OCI-M1 (cell line): ENCODE measurements at places on chromosomes 3 and 15.
A peak's percentile ranks its signal among the peaks of the same experiment; 100 is the strongest.

GRCh38 chr3:186955898-186956696 lies 25.8 kb downstream of the ST6GAL1 start:
- peak; percentile 14 for DNase-seq

DNA sequence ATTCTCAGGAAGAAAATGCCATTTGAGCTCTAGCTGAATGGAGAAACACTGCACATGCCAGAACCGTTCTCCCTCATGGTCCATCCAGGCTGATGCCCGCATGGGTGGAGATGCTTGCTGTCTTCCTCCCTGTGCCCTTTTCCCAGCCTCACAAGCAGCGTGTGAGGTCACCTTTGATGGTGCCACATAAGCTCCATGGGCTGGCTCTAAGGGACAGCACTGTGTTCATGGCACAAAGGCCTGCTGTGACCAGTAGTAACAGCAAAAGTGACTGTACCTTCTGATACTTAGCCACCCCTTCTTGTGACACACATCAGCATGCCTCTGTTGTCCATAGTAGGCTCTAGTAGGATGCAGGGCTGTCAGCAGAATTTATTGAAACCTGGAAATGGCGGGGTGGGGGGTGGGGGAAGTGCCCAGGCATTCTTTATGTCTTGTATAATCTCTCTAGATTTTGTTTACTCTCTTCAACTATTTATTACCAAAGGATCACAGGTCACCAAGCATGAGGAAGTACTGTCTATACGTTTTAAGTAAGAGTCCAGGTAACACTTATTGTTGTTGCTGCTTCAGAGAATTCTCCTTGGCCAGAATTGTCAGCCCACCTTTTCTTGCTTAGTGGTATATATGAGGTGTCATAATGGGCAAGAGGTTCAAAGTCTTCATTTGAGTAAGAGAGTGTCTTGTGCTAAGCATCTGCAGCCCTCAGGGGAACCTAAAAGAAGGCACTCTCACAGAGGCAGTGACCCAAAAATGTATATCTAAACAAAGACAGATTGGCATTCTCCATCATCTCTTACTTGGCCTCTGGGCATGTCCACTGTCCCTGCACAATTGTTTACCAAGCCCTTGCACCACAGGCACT lies 56.5 kb downstream of the RAB7A start:
- no peak for DNase-seq

GRCh38 chr3:105791919-105792786 lies 76.7 kb downstream of the CBLB start:
- DNase-seq, result peak; percentile 33

DNA sequence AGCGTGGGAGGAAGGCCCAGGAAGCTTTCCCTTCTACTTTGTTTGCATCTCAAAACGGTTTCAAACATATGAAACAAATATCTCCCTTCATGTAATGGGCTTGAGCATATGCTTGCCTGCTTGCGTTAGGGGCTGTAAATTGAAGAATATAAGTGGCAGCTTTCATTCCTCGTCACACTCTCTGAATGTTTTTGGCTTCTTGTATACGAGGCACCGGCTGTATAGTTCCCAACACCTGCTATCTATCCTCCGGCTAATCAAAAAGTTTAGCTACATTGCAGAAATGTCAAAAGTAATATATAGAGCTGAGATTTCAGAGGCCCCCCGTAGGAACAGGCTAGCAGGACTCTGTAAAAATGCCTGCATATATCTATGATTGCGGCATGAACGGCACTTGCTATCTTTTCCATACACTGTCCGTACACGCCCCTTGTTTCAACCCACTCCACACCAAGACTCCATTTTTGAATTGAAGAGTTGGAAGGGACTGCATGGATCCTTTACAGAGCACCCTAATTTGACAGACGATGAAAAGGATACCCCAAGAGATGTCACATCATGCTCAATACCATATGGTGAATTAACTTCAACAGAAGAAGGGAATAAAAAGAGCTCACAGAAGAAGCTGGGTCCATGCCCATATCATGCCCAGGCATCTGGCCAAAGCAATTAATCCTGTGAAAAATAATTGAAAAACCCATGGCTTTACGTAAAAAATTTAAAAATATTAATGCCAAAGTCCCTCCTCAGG lies 2.5 kb downstream of the MASP1 start:
- DNase-seq, result no peak

DNA sequence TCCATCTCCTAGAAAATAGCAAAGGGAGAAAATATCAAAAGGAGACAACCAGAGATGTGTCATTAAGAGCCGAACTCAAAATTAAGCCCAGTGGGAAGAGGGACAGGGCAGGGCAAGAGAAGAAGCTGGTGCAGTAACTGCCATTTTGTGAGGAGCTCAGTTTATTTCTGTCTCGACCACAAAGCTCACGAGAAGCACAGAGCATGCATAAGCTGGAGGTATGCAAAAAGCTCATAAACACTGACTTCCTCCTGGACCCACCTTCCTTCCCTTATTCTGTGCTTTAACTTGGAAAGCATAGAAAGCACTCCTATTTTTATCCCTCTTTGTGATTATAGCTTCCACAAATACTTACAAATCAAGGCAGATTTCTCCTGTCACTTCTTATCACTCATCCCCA lies 81.3 kb downstream of the DGKG start:
- DNase-seq, result no peak

- DNase-seq, result no peak
Observed at GRCh38 chr3:133452641-133453319, 52.9 kb downstream of the BFSP2 start.

- DNase-seq, result peak; percentile 41
Observed at GRCh38 chr15:95690631-95691340, 639.7 kb upstream of the NR2F2 start.

DNA sequence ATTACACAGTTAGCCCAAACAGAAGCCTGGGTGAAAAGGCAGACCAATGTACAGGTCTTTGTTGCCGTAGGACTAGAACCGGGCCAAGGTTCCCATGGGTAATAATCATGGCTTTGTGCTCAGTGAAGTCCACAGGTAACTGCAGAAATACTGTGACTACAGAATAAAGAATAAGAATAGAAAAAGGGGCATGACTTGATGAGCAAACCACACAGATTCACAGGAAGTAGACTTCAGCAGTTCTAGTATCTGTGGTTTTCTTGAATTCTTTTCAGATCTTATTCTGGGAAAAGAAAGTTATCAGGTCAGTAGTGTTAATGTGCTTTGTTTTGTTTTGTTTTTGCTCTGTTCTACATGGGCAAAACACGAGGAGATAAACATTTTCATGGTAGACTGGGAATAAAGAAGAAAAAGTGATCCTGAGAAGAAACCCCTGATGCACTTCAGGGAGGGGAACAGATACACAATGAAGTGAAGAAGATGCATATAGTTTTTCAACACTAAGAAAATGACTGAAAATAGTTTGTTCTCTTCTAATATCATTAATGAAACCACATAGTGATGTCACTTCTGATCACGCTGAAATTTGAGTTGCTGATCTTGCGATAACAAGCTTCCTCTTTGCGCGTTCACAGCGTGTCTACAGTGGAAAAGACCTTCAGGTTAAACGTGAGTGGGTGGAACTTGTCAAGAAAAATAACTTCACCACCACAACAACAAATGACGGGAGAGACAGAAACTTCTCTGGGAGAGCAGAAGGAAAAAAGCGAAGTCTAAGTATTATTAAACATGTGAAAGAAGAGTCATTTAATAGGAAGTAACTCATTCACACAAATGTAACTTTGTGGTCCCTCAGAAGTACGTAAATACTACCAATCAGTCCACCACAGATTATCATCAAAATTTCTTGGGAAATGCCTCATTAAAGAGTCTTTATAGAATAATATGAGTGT lies 315.8 kb upstream of the SATB1 start:
- DNase-seq, result peak; percentile 51

GRCh38 chr15:66580643-66581042 lies 14.8 kb upstream of the LCTL start:
- no peak for DNase-seq

DNA sequence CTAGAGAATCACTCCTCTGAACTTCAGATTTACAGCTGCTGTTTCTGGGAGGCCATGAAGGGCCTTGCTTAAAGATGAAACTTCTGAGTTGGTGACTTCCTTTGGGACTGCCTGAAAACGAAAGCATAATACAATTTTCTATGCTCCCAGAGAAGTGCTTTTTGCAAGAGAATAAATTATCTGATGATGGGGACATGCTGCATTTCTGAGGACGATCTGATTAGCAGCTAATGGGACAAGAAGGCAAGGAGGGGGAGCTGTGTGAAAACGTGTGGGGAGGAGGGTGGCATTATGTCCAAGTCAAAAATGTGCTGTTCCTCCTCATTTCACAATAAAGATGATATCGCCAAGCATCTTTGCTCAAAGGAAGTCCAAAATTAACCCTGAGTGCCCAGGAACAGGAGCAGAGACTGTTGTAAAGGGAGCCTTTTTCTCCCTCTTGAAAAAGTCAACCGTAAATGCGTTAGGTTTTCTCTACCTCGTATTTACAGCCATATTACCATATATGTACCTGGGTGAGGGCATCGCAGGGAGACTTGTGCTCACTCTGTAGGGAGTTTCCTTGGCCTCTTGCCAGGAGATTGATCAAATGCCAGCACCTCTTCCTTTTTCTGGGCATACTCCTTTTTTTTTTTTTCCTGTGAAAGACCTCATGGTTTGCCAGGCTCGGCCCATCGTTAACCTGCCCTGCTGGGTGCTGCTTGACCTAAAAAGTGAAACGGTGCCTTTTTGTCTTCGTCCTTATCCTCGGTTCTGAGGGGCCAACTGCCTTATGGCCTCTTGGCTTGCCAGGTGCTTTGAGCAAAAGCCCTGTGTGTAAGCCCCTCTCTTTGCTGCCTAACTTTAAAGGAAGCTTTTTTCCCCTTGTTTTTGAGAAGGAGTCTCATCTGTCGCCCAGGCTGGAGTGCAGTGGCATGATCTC lies 11.5 kb downstream of the ITPR1 start:
- DNase-seq, result peak; percentile 94

DNA sequence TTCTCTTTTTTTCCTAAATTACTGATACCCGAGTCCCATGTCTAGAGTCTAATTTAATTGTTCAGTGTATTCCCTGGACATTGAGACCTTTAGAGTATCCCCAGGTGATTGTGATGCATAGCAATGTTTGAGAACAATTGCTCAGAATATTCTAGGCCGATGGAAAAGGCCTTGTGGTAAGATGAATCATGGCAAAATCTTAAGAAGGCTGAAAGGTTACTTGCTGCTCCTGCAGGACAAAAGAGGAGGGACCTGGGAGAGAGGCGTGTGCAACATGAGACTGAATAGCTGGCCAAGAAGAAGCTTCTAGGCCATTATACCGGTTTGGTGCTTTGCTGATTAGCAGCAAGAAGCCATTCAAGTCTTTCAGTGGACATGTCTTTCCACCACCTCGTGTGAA lies 256.6 kb downstream of the ROBO2 start:
- peak; percentile 19 for DNase-seq

- DNase-seq, result no peak
Observed at GRCh38 chr3:11167590-11167989, 13.3 kb downstream of the HRH1 start.

DNA sequence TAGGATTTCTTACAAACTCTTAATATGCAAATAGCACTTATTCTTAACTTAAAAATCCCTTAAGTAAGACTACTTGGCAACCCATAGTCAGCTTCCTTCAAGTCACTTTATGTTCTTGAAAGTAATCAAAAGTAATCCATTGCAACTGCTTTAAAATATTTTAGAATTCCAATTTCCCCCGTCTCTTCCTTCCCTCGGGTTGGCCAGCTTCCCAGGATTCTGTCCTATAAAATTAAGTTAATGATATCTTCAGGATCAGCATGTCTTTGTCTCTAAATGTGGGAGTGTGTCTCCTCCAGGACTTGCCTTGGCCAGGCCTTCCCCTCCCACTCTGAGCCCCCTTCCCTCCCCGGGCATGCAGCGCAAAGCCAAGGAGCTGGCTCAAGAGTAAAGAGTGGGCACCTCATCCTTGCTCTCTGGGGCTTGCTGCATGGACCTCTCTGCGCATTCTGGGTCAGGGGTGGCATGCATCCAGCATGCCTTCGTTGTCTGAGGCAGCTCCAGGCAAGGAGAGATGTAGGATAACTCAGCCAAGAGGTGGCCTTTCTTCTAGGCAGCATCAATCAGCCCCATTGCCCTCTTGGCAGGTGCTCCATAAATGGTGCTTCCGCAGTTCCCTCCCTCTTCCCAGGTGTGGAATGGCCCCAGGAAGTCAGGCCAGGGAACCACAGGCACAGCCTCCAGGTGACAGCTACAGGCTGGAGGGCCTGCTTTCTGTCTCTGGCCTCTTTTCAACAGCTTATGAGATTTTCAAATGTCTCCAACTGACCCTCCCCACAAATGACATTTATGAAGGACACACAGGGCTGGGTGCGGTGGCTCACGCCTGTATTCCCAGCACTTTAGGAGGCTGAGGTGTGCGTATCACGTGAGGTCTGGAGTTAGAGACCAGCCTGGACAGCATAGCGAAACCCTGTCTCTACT lies 108.7 kb upstream of the ALDH1A3 start:
- DNase-seq, result no peak

DNA sequence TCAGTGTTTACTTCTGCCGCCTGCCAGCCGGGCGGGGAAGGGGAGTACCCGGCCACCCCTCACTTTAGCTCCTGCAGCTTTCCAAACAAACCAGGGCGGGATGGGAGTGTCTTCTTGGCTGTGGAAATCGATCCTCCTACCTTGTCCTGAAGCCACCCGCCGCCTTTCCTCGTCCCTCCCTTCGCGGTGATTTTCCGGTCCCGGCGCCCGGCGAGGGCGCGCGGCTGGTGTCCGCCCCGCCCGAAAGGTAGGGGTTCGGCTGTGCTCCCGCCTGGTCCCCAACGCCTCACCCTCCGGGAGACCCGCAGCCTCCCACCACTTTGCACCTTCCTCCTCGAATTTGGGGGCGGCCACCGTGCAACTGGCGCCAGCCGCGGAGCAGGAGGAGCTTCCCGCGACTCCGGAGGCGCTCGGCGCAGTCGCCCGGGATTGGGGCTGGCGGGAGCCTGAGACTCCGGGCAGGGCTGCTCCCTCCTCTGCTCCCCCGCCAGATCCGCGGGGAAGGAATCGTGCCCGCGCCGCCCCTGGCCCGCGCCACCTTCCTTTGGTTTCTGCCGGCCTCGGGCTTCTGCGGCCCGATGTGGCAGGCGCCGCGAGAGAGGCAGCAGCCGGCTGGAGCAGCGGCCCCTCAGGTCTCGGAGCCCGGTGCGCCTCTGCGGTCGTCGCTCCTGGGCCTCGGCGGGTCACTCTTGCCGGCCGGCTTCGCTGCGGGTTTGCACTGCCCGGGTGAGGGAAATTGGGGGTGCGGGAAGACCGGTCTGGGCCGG lies 30.7 kb upstream of the ST3GAL6 start:
- no peak for DNase-seq

- DNase-seq, result no peak
Observed at GRCh38 chr3:42165211-42165610, 74.1 kb downstream of the TRAK1 start.

DNA sequence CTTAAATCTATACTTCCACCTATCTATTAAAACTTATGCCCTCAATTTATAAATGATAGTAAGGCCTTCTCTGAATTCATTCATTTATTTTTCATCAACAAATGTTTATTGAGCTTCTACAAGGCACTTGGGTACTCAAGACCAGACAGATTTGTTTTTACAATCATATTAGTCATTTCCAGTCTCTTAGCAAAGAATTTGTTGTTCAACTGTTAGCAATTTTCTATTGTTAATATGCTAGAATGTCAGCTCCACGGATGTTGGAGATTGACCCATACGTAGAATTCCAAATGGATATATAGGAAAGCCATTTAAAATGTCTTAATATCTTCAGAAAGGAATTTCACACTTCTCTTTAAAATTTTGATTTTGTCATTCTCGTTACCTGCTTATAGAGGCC lies 36.7 kb downstream of the ZBTB38 start:
- DNase-seq, result no peak
